ENCODE measurements at places on chromosomes 12 and 14.

GRCh38 chr14:70827347-70827746 lies 18.0 kb upstream of the MAP3K9 start:
- no peak for DNase-seq

DNA sequence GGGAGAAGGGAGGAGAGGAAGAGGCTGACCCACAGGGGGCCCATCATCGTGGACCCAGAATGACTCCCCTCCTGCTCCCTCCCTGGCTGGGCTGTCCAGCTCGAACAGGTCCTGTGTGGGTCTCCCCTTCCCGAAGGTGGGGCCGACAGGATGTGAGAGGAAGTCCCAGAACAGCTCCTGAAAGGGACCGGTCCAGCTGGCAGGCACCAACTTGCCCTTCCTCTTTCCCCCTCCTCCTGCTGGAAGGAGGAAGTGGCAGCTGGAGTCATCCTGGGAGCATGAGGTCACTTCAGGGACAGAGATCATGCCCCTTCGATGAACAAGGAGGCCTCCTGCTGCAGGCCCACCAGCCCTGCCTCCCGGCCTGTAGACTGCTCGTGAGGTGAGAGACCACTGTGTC lies 35.0 kb upstream of the BEGAIN start:
- DNase-seq = no peak

DNA sequence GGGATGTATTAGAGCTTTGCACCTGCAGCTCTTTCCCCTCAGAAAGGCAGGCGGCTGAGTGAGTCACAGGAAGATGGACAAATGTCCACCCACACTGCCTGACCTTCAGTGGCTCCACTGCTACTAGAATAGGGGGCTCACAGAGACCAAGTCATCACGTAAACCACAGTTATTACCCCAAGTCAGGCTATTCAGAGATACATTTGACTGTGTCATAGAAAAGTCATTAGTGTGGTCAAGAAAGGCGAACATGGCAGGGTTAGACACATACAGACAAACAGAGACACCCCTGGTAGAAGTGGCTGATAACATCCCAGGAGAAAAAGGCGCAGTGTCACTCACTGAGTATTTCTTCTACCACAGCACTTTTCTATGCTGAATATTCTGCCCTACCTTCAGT lies 36.0 kb downstream of the GCH1 start:
- DNase-seq = no peak

- no peak for DNase-seq
Observed at GRCh38 chr12:115467531-115467930, 783.6 kb upstream of the TBX3 start.

- no peak for DNase-seq
Observed at GRCh38 chr14:84006643-84007155, 1523.2 kb upstream of the FLRT2 start.

DNA sequence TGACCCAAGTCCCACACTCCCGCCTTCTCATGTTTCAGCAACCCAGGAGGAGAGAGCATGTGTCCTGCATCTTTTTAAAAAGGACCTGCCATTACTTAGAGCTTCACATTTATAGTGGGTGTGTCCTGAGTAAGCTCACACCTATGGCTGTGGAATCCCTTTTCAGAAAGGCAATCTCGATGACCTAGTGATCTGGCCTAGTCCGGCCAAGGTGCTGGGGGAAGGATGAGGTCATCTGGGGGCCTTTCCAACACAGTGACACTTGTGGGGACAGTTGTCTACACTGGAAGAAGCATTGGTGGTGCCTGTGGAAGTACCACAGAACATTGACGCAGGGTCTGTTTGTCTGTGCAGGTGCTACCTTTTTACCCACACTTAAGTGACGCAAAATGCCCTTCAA lies 8.2 kb downstream of the TCP11L2 start:
- DNase-seq = no peak

- DNase-seq = peak; percentile 45
Observed at GRCh38 chr14:63893701-63894458, 41.1 kb downstream of the SYNE2 start.

GRCh38 chr14:60657456-60658210 lies 8.4 kb upstream of the SIX1 start:
- DNase-seq = no peak

DNA sequence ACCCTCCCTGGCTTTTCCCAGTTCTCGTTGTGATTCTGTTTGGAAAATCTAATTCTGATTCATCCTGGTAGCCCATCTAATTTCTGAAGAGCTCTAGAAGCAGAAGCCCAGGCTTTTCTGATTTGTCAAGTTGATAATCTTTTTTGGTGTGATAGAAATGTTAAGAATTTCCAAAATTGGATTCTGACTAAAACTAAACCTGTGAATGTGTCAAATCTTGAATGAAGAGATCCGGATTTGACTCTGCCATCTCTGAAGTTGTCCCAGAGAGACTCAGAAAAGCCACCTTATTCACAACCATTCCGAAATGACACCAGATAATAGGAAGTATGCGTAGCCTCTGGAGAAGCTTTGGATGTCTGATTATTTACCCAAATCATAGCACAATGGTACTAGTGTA lies 12.8 kb upstream of the CISTR start:
- DNase-seq = no peak

- DNase-seq = no peak
Observed at GRCh38 chr12:110818511-110818910, 28.3 kb upstream of the CCDC63 start.

DNA sequence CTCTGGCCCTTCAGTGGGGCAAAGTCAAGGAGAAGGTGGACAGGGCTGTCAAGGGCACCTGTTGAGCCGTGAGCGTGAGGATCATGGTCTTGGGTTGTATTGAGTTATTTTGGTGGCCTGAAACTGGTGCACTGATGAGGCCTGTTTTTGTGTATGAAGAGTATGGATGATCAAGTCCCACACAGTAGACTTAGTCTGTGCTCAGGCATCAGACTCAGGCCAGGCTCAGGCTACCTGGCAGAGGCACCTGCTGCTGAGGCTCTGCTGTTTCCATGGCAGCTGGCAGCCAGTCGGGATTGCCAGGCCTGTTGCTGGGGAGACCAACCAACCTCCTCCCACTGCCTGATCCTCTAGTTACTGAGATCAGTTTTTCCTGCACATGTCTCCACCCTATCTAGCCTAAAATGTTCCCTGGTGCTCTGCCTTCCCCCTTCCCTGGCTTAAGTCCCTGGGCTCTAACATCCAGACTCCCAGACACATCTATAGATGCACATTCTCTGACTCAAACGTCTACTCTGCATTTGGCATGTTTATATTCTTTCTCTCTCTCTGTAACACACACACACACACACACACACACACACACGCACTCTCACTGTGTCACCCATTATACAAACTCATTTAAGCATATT lies 5.1 kb downstream of the JPH4 start:
- DNase-seq = no peak

GRCh38 chr12:101824831-101825230 lies 5.9 kb downstream of the GNPTAB start:
- no peak for DNase-seq

DNA sequence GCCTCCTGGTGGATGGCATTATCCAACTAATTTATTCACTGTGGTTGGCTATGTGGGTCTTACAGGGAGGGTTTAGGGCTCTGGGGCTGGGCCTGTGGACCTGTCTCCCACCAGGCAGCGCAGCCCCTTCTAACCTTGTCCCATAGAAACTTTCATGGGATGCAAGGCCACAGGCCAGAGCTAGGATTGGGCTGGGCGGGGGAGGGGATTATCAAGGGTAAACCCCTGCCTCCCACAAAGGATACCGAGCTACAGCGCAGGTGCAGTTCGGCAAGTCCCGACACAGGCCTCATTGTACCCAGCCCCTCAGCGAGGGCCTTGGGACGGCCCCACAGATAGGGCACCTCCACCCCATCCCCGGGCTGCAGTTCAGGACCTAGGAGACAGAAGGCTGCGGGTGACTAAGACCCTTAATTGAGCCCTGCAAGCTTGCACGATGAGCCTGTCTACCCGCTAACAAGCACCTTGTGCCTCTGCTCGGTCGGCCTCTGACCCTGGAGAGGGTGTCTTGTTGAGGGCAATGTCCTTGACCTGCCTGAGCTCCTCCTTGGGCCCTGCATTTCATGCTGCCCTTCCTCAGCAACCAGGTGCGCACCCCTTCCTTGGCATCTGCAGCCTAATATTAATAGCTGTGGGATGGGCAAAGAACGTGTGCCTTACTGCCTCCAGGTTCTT lies 46.7 kb downstream of the PSMA6 start:
- no peak for DNase-seq

DNA sequence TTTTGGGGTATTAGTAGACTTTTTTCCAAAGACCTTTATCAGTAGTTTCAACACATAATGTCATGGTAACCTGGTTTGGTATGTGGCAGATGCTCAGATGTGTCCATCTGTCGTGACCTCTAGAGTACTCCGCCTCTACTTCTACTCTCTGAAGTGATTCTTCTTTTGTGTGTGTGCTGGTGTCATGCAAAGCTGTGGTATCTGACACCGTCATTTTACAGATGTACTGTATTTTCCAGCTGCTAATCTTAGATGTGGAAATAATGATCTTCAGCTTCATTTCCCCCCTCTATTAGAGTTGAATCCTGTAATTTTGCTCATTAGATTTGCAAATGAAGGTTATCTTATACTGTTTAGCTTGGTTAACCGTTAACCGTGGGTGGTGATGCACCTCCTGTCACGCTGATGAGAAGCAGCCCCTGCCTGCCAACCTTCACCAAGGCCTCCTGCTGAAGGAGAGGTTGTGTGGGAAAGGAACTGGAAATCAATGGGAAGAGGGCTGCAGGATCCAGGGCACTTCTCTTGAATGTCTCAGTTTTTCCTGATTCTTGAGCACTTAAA lies 222.4 kb upstream of the AMIGO2 start:
- DNase-seq = no peak

DNA sequence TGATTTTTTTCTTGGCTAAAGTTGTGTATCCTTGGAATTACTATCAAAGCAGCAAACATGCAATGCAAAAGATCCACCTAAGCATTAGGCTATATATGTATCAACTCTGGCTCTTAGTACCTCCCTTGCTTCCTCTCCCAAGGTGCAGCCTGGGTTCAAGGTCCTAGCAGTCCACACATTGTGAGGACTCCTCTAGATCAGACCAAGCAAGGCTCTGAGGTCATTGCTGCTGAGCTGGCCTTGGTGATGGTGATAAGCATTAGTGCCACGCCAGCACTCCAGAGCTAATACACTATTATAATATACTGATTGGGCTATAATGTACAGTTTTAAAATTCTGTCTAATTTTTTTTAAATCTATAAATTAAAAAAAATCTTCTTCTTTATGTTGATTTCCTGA lies 196.9 kb upstream of the BTG1 start:
- no peak for DNase-seq

GRCh38 chr12:30694412-30695198 lies 1.1 kb downstream of the IPO8 start:
- no peak for DNase-seq

- DNase-seq = no peak
Observed at GRCh38 chr12:3489057-3489456, 1.9 kb upstream of the PRMT8 start.

DNA sequence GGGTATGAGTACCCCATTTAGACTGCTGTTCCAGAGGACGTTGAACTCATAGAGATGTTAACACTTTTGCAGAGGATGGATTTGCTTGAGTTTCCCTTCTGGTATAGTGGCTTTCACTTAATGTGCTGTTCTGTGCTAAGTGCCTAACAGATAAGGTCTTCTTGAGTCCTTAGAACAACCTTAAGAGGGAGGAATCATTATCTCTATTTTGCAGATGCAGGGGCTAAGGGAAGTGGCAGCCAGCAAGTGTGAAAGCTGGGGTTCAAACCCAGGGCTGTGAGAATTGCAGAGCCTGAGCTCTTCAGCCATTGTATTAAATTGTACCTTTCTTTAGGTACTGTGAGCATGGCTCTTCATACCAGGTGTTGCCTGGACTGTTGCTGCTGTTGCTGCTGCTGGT lies 122.1 kb upstream of the NRXN3 start:
- no peak for DNase-seq
